ENCODE measurements at places on chromosomes 2 and 18.

DNA sequence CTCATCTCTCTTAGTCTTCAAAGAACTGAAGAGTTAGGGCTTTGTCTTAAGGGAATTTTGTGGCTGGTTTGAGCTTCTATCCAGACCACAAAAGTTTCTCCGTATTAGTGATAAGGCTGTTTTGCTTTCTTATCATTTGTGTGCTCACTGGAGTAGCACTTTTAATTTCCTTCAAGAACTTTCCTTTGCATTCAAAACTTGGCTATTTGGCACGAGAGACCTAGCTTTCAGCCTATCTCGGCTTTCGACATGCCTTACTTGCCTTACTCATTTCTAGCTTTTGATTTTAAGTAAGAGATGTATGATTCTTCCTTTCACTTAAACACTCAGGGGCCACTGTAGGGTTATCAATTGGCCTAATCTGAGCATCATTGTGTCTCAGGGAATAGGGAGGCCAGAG is 29.9 kb downstream of the HDHD2 start:
- DNase-seq = no peak

DNA sequence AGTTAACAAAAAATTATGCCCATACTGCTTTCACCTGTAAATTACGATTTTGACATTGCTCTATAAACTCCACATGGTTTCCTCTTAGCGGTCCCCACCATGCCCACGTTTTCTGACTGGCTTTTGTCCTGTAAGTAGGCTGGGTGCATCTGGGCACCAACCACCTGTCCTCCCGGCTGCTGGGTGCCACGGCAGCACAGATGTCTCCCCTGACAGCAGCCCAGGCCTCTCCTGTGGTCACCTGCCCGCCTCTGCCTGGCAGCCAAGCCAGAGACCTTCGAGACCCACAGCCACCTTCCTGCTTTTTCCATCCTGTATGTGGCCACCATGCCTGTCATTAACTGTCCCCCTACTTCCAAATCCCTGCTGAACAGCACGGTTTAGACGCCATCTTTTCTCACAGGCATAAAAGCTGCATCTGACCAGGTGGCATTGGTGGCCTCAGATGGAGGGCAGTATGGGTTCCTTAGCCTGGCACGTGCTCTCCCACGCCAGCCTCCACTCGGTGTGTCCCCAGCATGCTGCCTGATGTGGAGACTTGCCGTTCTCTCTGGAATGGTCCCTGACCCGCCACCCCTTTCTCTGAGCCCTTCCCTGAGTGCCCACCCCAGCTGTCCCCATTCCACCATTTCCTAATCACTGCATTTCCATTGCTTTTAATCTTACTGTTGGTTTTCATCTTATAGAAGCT is 18.9 kb downstream of the SNORC start:
- DNase-seq = no peak

DNA sequence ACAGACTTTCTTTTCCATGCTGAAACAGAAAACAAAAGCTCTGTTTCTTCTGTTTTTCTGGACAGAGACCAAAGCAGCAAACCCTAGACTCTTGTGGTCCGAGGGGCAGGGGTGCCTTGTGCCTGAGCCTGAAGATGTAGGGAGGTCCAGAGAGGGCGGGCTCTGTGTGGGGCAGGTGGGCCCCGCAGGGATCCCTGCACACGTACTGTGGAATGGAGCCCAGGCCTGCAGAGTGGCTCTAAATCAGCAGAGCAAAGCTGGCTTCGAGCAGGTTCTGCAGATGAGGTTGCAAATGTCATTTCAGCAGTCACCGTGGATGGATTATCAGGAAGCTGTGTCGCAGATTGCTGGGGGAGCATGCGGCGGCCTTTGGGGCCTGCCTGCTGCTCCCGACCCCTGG is 438.6 kb downstream of the RNF144A start:
- DNase-seq = no peak

- DNase-seq = no peak
These were observed 14.7 kb upstream of the PXDN start for GRCh38 chr2:1758774-1759610.

DNA sequence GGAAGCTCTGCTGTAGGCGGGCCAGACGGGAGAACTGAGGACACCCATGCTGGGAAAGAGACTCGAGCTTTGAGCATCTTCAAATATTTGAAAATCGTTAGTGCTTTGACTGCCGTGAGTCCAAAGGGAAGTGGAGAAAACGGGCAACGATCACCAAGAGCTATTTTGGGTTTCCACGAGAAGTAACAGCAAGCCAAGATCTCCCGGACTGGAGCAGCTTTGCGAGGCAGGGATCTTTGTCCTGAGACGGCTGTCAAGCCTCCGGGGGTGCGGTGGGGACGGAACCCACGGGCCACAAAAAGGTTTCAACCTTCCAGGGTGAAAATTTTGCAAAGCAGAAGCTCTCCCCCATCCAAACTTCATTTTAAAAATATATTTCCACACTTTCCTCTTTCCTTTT is 195.8 kb downstream of the NDUFA10 start:
- no peak for DNase-seq

All from stimulated activated CD4-positive, alpha-beta T cell treated with anti-CD3 and anti-CD28 coated beads, Interleukin-1b, Interleukin-23, amount 100 ng/mL, for 1 hour (primary cell).